ENCODE measurements at places on chromosomes 4 and X. TPM values are rescaled to one million over a fixed set of nuclear protein-coding genes. Genes with fewer than 3 reads are reported as not detected.

The SCML2 gene
- 2.0 TPM for total RNA-seq

The SLAIN2 gene
- total RNA-seq, result 63.7 TPM

DNA sequence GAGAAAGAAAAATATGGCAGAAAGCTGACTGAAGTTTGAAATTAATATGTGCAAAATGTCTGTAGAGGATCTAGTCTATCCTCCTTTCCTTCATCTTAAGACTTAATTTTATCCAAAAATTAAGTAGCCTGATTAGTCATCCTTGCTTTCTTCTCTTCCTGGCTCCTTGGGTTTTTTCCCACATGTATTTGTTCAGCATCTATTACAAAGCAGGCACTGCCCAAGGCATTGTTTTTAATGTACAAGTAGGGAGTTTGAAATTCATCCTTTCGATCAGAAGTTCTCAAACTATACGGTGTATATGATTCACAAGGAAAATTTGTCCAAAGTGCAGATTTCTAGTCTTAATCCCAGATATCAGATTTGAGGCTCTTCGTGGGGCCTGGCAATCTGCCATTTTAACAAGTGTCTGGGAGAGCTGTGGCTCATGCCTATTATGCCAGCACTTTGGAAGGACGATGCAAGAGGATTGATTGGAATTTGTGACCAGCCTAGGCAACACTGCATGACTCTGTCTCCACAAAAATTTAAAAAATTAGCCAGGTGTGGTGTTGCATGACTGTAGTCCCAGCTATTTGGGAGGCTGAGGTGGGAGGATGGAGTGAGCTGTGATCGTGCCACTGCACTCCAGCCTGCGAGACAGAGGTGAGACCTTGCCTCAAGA lies 19.4 kb upstream of the YTHDC1 start:
- peaks cover 3% of the 10 kb centered on the region for H3K27me3 ChIP-seq
- no peak overlapping the region for H3K4me3 ChIP-seq
- peaks cover 18% of the 10 kb centered on the region for H3K4me1 ChIP-seq
- no peak for DNase-seq
- H3K27ac ChIP-seq, result no peak overlapping the region
- no peaks in the 10 kb centered on the region for H3K36me3 ChIP-seq

DNA sequence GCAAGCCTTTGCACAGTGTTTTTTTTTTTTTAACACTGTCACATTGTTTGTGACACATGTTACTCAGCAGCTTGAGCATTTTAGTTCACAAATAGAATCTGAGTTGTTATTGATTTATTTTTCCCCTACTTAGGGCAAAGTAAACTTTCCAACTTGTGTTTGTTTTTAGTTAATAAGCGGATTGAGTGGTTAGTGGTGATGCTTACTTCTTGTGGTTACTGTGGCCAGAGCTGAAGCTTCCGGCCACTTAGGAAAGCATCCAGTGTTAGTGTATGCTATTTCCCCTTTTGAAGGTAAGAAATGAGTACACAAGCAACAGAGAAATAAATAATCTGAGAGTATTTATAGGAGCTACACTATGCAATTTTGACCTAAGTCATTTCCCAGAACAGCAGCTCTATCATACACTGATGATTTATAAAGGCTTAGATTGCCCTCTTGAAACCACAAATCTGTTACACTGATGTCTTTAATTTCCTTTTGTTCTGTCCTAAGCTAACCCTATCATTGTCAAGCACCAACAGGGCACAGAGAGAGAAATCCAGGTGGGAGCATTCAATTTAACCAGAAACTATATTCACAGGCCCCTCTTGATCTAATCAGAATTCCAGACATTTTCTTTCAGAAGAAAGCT lies 2464.6 kb downstream of the PCDH7 start:
- H3K36me3 ChIP-seq, result no peaks in the 10 kb centered on the region
- H3K4me1 ChIP-seq, result no peaks in the 10 kb centered on the region
- H3K4me3 ChIP-seq, result no peak overlapping the region
- H3K27me3 ChIP-seq, result no peaks in the 10 kb centered on the region

DNA sequence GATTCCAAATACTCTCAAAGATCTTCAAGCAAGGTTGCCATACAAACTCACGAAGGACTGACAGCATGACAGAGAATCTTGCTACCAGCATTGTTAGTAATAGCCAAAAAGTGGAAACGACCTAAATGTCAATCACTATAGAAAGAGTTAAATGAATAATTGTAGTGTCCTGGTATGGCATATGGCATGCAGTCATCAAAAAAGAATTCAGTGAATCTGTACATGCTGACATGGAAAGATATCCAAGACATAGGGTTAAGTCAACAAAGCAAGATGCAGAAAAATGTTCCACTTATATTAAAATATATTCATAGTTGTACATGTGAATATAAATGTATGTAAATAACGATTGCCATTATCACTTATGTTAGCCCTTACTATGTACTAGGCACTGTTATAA lies 37.6 kb downstream of the SRPX2 start:
- no peak for DNase-seq
- H3K4me3 ChIP-seq, result no peak overlapping the region
- H3K36me3 ChIP-seq, result no peaks in the 10 kb centered on the region

- H3K4me3 ChIP-seq, result no peak overlapping the region
- no peaks in the 10 kb centered on the region for H3K36me3 ChIP-seq
- DNase-seq, result no peak
- H3K4me1 ChIP-seq, result no peaks in the 10 kb centered on the region
- peaks cover 14% of the 10 kb centered on the region for H3K27me3 ChIP-seq
These were observed 139.5 kb upstream of the NOCT start for GRCh38 chr4:138875891-138876608.

- no peaks in the 10 kb centered on the region for H3K27me3 ChIP-seq
- peaks cover 28% of the 10 kb centered on the region for H3K36me3 ChIP-seq
- peak overlapping the region; percentile 97 for H3K4me3 ChIP-seq
- no peak for DNase-seq
These were observed 4.3 kb downstream of the ARHGAP4 start for GRCh38 chrX:153921511-153922446.

- H3K36me3 ChIP-seq, result no peaks in the 10 kb centered on the region
- no peaks in the 10 kb centered on the region for H3K4me1 ChIP-seq
- no peak for DNase-seq
These were observed 2086.8 kb downstream of the ARAP2 start for GRCh38 chr4:34157547-34157946.

- H3K36me3 ChIP-seq, result no peaks in the 10 kb centered on the region
- DNase-seq, result no peak
- no peak overlapping the region for H3K27ac ChIP-seq
- no peaks in the 10 kb centered on the region for H3K27me3 ChIP-seq
- no peaks in the 10 kb centered on the region for H3K4me1 ChIP-seq
These were observed 45.3 kb upstream of the KCTD8 start for GRCh38 chr4:44493924-44494323.

DNA sequence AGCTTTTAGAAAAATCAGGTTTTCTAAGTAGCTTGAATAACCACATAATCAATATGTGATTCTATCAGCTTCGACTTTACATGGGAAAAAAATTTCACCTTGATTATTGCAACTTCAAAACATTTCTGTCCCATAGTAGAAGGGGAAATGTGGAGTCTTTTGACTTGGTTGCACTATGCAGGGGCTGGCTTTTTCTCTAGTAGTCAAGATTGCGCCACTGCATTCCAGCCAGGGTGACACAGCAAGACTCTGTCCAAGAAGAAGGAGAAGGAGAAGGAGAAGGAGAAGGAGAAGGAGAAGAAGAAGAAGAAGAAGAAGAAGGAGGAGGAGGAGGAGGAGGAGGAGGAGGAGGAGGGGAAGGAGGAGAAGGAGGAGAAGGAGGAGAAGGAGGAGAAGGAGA lies 84.9 kb downstream of the MAML3 start:
- DNase-seq, result no peak
- peak overlapping the region; percentile 37 for H3K27ac ChIP-seq
- H3K4me3 ChIP-seq, result peak overlapping the region; percentile 47
- H3K4me1 ChIP-seq, result peaks cover 39% of the 10 kb centered on the region
- peaks cover 10% of the 10 kb centered on the region for H3K36me3 ChIP-seq

DNA sequence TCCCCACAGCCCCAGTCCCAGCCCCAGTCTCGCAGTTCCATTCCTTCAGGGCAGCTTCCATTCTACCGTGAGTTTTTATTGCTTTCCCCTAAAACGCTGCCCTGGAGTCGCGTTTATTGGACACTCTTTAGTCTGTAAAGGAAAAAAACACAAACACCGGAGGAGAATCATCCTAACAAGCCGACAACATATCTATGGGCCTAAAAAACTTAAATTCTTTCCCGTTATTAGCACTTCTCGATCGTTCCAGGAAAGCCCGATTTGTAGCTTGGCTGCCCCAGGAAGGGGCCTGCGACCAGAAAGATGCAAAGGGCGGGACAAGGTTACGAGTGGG lies 178.5 kb downstream of the CBR4 start:
- peak overlapping the region; percentile 61 for H3K4me3 ChIP-seq
- H3K27ac ChIP-seq, result no peak overlapping the region
- peaks cover 71% of the 10 kb centered on the region for H3K27me3 ChIP-seq
- peaks cover 9% of the 10 kb centered on the region for H3K4me1 ChIP-seq

The PABPC4L gene
- total RNA-seq, result not detected

The CFI gene
- total RNA-seq, result not detected

Data from activated naive CD8-positive, alpha-beta T cell treated with anti-CD3 and anti-CD28 coated beads, Interleukin-2, amount 10 ng/mL, durations not matched to agents 7 days and 5 days (primary cell).